ENCODE measurements at places on chromosomes 12 and 14. TPM values are rescaled to one million over a fixed set of nuclear protein-coding genes. Genes with fewer than 3 reads are reported as not detected.

The KRT71 gene
- not detected for total RNA-seq

The RAPGEF3 gene
- total RNA-seq = 0.79 TPM

The CCDC175 gene
- total RNA-seq = 0.22 TPM

The GALNT6 gene
- 19.5 TPM for total RNA-seq

The PPM1H gene
- 0.99 TPM for total RNA-seq

The ALKBH2 gene
- 8.7 TPM for total RNA-seq

The SLC15A5 gene
- not detected for total RNA-seq

The POTEM gene
- total RNA-seq = not detected

The GZMB gene
- not detected for total RNA-seq

The PRH2 gene
- total RNA-seq = not detected

The TAS2R42 gene
- not detected for total RNA-seq

The TRHDE gene
- not detected for total RNA-seq

The SLC17A8 gene
- not detected for total RNA-seq

The TAS2R13 gene
- 1.4 TPM for total RNA-seq

The PRIMA1 gene
- not detected for total RNA-seq

The COQ5 gene
- 11.5 TPM for total RNA-seq

The LGR5 gene
- not detected for total RNA-seq

The OR6C2 gene
- total RNA-seq = not detected

The PLA2G1B gene
- not detected for total RNA-seq

The PZP gene
- not detected for total RNA-seq

The TMTC3 gene
- 9.2 TPM for total RNA-seq

The RPS6KL1 gene
- 4.5 TPM for total RNA-seq

The TUNAR gene
- not detected for total RNA-seq

The PPFIBP1 gene
- 6.6 TPM for total RNA-seq

The PSMB5 gene
- total RNA-seq = 13.8 TPM

The SLCO1B1 gene
- total RNA-seq = not detected

The LRRK2 gene
- total RNA-seq = 0.15 TPM

The INHBC gene
- total RNA-seq = not detected

The OASL gene
- 19.3 TPM for total RNA-seq

The PDE3A gene
- total RNA-seq = 0.30 TPM

The RHOJ gene
- not detected for total RNA-seq

The TEX22 gene
- total RNA-seq = 3.1 TPM

The GDF3 gene
- not detected for total RNA-seq

The BATF gene
- total RNA-seq = 50.7 TPM

The TRIP11 gene
- total RNA-seq = 55.9 TPM

The CABP1 gene
- total RNA-seq = not detected

The TMTC1 gene
- not detected for total RNA-seq
